T-cell (primary cell): ENCODE measurements at places on chromosomes 12 and 14.

- no peak for DNase-seq
These were observed 186.7 kb upstream of the FKBP4 start for GRCh38 chr12:2607881-2608607.

DNA sequence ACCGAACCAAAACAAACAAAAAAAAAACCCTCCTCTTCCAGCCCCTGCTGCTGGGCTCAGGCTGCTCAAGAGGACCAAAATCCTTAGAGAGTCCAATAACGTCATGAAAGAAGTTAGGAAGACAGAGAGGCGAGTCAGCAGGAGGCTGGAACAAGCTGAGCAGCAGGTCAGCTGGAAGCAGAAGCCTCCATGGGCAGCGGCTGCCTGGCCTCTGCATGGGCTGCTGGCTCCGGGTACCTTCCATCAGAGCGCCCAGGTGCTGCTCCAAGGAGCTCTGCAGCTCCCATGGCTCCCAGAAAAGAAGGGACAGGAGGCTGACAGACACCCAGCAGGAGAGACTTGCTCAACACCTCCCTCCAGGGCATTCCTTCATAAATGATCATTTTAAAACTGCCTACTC is 3.2 kb upstream of the KRT2 start:
- DNase-seq = no peak

GRCh38 chr14:90606434-90606833 is 209.6 kb downstream of the CALM1 start:
- no peak for DNase-seq

DNA sequence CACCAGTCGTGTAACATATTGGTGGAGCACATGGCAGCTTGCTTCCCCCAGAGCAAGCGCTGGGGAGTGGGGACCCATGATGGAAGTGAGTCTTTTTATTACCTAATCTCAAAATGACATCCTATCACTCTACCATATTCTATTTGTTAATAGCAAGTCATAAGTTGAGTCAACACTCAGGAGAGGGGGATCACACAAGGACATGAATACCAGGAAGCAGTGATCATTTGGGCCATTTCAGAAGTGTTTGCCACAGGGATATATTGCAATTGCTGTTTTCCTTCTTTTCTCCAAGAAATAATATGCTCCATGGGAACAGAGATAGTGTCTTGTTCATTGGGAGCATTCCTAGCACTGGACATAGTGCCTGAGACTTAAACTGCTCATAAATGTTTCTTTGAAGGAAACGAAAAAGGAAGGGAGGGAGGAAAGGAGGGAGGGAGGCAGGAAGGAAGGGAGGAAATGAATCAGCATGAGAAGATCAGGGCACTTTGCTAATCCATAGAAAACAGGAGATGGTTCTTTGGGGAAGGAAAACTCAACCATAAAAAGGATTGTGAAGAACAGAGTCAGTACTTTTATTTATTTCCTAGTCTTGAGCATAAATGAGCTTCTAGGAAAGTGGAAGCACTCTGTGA is 39.2 kb upstream of the EEA1 start:
- no peak for DNase-seq

DNA sequence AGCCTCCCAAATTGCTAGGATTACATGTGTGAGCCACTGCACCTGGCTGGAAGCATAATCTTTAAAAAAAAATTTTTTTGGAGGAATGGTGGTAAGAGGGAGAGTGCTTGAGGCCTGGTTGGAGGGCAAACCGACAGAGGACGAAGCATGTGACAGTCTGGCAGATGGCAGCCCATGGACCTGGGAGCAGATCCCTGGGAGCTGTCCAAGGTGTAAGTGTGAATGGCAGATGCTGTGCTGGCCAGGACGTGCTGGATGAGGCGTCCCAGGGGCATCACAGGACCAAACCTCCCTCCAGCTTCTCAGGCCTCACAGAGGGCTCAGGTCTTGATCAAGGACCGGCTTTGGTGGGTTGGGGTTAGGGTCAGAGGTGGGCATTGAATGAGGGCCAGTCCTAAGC is 128.4 kb upstream of the NCOR2 start:
- DNase-seq = no peak

DNA sequence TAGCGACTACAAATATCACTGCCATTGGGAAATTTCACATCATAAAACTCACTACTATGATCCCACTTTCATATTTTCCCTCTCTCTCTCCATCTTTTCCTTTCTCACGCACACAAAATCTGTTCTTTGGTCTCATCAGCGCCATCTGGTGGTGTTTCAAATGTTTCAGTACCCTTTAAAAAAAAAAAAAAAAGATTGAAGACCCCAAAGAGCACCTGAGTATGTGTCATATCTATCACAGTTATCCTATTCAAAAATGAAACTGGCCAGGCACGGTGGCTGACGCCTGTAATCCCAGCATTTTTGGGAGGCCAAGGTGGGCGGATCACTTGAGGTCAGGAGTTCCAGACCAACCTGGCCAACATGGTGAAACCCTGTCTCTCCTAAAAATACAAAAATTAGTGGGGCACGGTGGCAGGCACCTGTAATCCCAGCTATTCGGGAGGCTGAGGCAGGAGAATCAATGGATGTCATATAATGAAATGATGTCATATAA is 72.4 kb downstream of the TTC9 start:
- DNase-seq = peak; percentile 28

DNA sequence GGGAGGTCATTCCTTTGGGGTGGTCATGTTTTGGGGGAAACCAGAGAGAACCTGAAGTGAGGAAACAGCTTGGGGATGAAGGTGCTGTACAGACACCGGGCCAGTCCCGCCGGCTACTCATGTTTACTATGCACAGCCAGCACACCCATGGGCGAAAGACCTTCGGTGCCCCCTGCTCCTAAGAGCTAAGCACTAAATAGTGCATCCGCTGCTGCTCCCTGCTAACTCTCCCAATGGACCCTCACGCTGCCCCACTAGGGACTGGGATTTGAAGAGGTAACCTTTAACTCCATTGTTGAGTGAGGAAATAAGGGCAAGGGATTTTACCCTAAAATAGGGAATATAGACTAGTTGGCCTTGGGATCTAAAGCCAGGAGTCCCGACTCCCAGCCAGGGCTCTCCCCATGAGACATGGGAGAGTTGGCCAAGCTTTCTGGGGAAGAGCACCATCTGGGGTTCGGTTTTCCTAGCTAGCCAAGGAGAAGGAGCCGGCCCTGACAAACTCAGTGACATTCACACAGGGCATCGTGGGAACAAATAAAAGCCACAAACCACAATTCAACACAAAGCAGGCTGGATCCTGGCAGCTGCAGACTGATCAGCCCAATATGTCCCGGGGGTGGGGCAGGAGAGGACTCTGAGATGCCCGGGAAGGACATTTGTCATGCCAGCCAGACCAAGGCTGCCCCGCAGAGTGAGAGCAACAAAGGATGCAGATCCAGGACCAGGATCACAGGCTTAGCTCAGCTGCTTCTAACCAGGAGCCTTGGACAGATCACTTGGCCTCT is 91.7 kb downstream of the SINHCAF start:
- no peak for DNase-seq

- no peak for DNase-seq
These were observed 10.2 kb downstream of the TPCN1 start for GRCh38 chr12:113231235-113232088.

DNA sequence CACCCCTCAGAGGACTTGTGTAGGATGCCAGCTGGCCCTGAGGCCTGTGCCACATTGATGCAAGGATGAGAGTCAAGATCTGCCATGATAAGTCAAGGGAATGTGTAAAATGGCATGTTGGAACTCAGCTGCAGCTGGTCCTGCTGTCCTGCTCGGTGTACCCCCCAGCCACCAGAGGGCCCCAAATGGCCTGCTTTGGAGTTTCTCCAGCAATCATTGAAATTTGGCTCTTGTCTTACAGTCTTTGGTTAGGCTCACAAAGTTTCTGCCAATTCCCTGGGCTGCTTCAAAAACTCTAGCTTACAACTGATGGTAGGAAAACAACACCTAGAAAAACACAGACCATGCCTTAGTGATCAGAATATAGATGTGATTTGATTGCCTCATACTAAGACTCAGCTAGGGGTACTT is 76.8 kb downstream of the HSD17B6 start:
- DNase-seq = no peak

DNA sequence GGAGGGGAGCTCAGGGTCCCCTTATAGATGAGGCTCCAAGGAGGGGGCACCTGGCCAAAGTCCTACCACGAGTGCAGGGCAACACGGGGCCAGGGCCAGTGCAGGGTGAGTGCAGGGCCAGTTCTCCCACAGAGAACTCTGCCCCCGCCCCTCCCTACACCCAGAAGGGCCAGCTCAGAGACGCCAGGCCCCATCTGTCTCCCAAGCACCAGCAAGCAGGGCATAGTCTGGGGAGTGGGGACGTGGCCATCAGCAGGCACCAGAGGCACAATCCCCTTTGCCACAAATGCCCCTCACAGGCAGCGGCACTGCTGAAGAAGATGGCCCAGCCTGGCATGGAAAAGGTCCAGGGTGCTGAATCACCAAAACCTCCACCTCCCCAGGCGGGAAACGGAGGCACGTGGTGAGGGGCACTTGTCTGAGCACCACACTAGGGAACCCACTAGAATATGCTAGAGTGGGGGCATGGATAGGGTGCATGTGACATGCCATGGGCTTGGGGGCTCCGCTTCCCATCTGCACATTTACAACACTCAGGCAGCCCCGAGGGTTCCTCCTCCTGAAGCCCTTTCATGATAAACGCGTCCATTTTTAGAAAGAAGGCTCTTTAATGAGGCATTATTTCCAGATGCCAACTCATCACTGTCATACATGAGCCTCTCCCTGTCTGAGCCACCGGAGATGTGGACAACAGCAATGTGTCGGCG is 17.8 kb downstream of the CCDC85C start:
- DNase-seq = no peak

- DNase-seq = no peak
These were observed 18.0 kb downstream of the FKBP11 start for GRCh38 chr12:48907245-48907644.

- DNase-seq = no peak
These were observed 75.6 kb upstream of the SLC24A4 start for GRCh38 chr14:92247341-92247740.

- DNase-seq = no peak
These were observed 9.0 kb upstream of the NUMB start for GRCh38 chr14:73467377-73467776.

DNA sequence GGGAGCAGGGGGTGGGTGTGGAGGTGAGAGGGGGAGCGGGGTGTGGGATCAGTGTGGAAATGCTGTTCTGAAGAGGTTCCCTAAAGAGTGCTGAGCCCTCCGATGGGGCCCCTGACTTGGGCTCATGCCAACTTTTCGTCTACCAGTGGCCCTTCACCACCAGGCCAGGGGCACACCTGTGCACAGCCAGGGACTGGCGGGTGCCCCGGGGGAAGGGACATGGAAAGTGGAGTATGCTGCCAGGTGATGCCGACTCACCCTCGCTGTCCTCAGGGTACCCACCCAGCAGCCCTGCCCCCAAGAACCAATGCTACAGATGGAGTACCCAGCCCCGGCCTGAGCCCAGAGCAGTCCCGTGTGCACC is 26.2 kb downstream of the AMN start:
- DNase-seq = no peak

GRCh38 chr12:118330421-118331018 is 42.2 kb downstream of the TAOK3 start:
- no peak for DNase-seq

DNA sequence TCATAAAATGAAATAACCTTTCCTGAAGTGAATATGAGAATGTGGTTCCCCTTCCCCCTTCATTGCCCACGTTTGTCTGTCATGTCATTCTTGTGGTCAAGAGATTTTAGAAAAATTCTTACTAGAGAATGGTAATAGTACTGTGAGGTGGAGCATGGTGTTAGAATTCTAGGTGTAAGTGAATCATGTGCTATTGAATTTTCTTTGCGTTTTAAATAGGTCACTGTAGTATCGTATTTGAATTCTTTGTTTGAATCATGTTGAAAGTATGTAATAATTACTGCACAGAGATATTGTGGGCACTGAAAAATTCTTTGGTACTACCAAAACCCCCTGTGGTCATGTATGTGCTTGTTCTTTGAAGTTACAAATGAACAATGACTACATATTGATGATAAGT is 49.9 kb downstream of the FUT8 start:
- no peak for DNase-seq

DNA sequence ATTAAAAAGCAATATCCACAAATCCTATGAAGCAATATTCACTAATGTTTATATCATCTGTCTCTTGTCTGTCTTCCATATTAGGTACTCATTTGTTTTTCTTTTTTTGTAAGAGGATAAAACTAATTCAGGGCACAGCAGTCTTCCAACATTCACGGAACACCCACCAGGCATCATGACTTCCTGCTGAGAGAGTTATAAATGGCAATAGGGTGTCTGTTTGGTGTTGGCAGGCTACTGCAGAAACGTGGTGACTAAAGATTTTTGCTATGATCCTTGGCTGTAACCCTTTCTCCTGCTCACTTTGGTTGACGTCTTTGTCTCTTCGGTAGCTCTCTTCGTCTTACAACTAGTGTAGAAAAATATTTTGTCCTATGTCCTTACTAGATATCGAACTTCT is 860.6 kb upstream of the MGAT4C start:
- no peak for DNase-seq

GRCh38 chr12:47382305-47382704 is 302.5 kb upstream of the AMIGO2 start:
- DNase-seq = no peak
